ENCODE measurements at places on chromosomes 1 and 21. TPM values are rescaled to one million over a fixed set of nuclear protein-coding genes. Genes with fewer than 3 reads are reported as not detected.

DNA sequence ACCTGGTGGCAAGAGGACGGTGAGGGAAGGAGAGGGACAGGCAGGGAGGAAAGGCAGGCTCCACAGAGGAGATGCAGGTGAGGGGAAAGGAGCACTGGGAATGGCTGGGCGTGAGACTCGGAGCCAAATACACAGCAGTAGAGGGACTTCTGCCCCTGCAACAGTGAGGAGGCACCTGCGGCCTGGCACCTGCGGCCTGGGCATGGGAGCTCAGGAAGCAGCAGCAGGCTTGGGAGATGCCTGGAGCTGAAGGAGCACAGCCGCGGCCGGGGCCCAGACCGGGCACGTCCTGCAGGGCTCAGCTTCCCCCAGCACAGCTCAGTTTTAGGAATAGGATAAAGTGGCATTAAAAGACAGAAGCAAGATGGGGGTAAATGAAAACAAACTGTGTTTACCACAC lies 20.9 kb upstream of the TSPEAR start:
- DNase-seq: no peak

- no peak for DNase-seq
Observed at GRCh38 chr1:212738330-212738729, 38.7 kb upstream of the BATF3 start.

GRCh38 chr1:79448426-79448825 lies 441.9 kb upstream of the ADGRL4 start:
- no peak for DNase-seq

Gene RHD
- polyA plus RNA-seq: 0.19 TPM
